ENCODE measurements at places on chromosomes 12 and 14. TPM values are rescaled to one million over a fixed set of nuclear protein-coding genes. Genes with fewer than 3 reads are reported as not detected.

GRCh38 chr12:97275256-97275655 lies 187.3 kb upstream of the RMST start:
- DNase-seq: no peak

DNA sequence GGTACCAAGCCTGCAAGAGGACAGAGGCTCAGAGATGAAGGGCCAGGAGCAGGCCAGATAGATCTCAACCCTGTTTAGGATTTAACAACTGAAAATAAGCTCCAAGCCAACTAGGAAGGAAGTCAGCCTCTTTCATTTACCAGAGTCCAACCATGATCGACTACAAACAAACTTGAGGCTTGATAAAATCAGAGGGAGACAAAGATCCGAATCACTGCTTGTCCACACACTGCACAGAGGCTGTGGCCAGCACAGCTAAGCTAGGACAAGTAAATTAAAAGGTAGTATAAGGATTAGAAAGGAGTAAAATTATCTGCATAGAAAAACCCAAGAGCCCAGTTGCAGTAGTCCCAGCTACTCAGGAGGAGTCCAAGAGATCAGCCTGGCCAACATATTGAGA lies 40.3 kb downstream of the FAM222A start:
- no peak for DNase-seq

DNA sequence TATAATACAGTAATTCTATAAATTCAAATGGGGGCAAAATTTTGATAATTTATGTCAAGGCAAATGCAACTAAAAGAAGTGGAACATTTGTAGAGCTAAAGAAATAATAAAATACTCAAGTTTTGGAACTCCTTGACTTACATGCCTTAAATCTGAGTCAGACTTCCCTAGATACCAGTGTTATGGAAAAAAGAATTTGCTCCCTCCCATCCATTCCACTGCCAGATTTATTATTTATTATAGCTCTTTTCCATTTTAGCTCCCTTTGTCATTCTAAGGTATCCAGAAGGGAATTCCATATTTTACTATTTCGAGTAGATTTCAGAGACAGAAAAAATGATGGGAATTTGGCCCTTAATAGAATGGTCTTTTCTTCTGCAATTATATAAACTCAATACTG lies 44.0 kb downstream of the RHOJ start:
- DNase-seq: no peak

DNA sequence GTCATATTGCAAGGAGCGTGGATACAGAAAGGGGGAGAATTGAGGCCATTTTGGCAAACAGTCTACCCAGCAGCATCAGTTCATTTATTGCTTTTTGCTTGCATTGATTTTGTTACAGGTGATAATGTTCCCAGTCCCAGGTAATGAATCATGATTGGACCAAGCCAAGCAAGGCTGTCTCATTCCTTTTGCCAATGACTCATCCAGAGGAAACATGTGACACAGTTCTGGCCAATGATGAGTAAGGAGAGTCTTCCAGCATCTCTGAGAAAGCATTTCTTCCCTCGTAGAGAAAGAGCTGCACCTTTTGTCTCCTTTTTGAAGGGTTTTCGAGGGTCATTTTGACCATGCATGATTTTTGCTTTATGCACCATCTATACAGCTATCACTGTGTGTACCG lies 68.2 kb downstream of the SLC15A4 start:
- no peak for DNase-seq

- no peak for DNase-seq
These were observed 148.5 kb downstream of the GLT1D1 start for GRCh38 chr12:129001826-129002225.

- DNase-seq: no peak
These were observed 29.4 kb upstream of the CERS5 start for GRCh38 chr12:50196537-50196936.

DNA sequence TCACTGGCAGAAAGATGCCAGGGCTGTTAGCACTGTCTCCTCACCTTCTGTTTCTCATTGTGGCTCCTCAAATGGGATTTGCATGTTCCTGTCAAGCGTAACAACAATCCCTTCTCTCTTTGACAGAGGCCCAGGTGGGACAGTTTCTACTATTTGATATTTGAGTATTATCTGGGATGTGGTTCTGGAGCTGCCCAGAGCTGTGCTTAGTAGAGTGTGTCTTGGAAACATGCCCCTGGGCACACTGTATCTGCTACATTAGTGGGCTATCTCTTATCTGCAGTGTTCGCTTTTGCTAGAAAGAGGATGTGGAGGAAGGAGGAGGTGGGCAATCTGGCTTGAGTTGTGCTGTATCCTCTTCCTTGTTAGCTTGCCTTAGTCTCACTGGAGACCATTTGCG lies 3.8 kb upstream of the ACADS start:
- no peak for DNase-seq

GRCh38 chr14:92917041-92917940 lies 5.7 kb upstream of the CHGA start:
- DNase-seq: no peak

DNA sequence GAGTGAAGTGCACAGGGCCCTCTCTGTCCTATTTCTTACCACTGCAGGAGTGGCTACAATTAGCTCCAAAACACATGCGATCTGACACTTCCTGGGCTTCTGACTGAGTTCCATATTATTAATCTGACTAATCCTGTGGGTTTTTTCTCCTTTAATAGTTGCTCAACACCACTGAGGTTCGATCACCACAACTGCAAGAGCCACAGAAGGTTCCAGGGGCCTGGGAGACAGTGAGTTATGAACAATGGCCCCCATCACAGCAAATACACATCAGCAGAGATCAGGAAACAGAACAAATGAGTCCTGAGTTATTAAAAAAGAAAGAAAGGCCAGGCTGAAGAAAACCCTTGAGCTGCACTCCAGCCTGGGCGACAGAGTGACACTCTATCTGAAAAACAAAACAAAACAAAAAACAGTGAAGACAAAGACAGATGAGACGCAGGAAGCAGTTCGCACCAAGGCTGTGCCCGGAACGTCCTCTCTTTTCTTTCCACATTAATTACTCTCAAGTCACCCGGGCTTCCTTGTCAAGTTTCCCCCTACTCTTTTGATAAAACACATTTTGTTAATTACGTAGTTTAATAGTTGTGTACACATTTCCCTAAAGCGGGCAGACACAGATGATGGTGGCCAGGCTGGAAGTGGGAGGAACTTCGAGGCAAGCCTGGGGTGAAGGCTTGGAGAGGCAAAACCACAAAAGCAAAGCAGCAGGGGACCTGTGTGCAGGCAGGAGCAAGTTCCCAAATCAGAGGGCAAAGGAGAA lies 42.7 kb downstream of the CDC42BPB start:
- no peak for DNase-seq

DNA sequence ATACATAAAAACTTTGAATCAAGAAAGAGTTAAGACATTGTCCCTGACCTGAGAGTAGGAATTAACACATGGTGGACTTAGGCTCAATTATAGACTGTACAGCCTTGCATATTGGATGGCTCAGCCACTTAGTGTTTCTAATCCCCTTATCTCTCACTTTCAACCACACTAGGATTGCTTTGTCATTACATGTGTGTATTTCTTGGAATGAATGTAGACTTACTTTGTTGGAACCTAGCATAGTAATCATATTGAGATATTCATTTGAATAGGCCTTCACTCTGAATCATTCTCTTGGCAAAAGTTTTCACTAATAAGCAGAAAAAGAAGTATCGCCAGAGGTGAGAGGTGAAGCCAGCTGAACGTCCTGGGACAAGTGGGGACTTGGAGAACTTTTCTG lies 1973.9 kb upstream of the FLRT2 start:
- no peak for DNase-seq

DNA sequence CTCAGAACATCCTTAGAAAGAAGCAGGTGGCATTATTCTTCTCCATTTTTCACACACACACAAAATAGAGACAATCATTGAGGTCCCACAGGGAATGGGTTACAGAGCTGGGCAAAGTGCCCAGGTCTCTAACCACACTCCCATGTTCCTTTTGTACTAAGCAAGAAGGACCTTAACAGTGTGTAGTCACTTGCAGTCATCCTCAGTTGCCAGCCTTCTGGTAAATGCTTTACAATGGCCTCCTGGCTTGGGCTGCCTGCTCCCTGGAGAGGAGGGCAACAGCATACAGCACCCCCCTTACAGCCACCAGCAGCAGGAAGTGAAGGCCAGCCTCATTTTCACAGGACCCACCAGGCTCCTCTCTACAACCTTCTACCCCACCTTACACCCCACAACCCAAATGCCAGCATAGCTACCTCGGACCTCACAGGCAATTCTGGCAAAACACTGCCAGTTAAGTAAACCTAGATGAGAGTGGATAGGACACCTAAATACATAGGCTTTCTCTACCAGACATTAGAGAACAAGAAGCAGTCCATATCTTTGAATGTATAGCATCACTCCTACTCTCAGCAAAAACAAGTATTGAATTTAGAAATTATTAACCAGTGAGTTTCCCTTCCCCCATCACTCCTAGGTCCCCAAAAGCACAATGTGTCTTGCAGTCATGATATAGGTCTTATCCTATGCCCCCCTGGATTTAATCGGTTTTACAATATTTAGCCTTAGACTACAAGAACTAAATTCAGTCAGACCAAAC lies 88.1 kb downstream of the PPP2R5E start:
- DNase-seq: no peak

GRCh38 chr12:2498964-2499500 lies 295.7 kb upstream of the FKBP4 start:
- peak; percentile 51 for DNase-seq

- no peak for DNase-seq
These were observed 345.2 kb upstream of the FKBP4 start for GRCh38 chr12:2449586-2449985.

DNA sequence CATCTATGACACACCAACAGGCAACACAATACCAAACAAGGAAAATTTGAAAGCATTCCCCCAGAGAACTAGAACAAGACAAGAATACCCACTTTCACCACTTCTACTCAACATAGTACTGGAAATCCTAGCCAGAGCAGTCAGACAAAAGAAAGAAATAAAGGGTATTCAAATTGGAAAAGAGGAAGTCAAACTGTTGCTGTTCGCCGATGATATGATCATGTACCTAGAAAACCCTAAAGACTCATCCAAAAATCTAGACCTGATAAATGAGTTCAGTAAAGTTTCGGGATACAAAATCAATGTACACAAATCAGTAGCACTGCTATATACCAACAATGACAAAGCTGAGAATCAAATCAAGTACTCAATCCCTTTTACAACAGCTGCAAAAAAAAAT lies 8.1 kb upstream of the ATL1 start:
- DNase-seq: no peak

DNA sequence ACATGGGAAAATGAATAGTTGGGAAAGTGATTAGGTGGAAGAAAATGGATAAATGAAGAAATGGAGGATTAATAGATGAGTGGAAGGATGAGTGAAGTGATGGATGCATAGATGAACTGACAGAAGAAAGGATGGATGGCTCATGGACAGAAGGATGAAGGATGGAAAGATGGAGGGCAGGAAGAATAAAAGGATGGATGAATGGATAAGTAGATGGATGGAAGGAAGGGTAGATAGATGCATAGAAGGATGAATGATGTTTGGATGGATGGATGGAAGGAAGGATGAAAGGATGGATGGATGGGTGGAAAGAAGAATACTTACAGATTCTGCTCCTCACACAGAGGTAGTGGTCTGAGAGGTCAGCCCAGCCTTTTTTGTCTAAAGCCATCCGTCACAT lies 35.8 kb upstream of the CHGA start:
- no peak for DNase-seq

GRCh38 chr12:76942267-76942666 lies 63.4 kb upstream of the CSRP2 start:
- DNase-seq: no peak

- DNase-seq: no peak
These were observed 24.7 kb upstream of the SOCS2 start for GRCh38 chr12:93547778-93548177.

DNA sequence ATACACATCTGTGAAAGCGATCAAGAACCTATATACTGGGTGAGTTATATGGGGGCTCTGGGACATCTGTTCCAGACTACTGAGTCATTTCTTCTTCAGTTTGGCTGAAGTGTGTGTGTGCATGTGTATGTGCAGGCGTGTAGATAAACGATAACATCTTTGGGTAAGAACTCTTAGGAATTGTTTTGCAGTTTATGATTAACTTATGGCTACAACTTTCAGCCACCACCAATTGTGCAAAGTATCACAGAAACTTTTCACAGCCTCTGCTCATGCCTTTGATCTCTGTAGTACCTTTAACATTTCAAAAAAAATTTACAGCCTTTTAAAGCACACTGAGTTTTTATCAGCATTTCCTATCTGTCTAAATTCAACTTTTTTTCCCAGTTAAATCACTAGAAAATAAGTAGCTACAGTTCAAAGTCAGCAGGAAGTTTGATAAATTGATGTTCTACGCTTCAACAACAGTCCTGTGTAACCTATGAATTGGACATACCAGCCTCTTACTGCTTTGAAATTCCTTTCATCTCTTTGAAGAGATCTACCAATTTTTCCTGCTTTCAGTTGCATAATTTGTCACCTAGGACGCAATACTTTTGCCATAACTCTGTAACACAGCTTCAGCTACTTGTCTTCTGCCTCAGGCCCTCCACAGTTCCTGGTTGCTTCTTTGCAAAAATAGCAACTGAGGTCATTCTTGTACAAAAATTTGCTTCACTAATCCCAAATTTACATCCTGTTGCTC lies 43.0 kb downstream of the PPM1H start:
- no peak for DNase-seq

DNA sequence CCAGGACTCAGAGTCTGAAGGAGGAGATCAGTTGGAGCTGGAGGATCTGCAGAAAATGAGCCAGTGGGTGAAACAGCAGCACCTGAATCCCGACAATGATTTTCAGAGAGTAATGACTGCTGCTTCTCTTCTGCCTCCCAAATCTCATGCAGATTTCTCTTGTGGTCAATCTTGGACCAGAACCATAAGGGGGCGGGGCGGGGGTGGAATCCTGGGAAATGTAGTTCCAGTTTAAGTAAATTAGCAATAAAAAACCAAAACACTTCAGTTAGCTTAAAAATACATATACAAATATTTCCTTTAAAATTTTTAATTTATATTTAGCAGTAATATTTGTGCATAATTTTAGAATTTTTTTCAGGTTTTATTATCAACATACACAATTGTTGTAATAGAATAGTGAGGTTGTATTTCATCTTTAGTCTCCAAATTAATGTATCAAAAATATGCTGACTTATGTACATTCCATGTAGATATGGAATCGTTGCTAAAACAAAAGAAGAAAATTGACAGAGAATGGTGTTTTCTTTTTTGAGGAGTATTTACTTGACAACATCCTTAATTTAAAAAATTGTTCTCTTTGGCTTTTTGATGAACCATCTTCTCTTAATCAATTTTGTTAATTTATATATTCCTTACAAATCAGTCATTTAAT lies 223.5 kb upstream of the SYT10 start:
- DNase-seq: no peak

GRCh38 chr14:81220580-81220829 lies 254 bp downstream of the GTF2A1 start:
- DNase-seq: no peak

GRCh38 chr14:55749946-55750345 lies 169.9 kb downstream of the KTN1 start:
- DNase-seq: no peak

The CDCA3 gene
- 2.2 TPM for total RNA-seq

The NPFF gene
- total RNA-seq: not detected

The HOXC9 gene
- not detected for total RNA-seq

The GLI1 gene
- 6.2 TPM for total RNA-seq

The MMP17 gene
- total RNA-seq: 4.3 TPM

The PRPH gene
- 6.3 TPM for total RNA-seq

The GRIP1 gene
- 18.9 TPM for total RNA-seq

The TTC9 gene
- total RNA-seq: 8.1 TPM

The ADCY6 gene
- total RNA-seq: 69.9 TPM

The SLC6A13 gene
- 0.40 TPM for total RNA-seq

Data from mucosa of gallbladder (tissue), 1 donor.